ENCODE measurements at places on chromosomes 5 and 9.

DNA sequence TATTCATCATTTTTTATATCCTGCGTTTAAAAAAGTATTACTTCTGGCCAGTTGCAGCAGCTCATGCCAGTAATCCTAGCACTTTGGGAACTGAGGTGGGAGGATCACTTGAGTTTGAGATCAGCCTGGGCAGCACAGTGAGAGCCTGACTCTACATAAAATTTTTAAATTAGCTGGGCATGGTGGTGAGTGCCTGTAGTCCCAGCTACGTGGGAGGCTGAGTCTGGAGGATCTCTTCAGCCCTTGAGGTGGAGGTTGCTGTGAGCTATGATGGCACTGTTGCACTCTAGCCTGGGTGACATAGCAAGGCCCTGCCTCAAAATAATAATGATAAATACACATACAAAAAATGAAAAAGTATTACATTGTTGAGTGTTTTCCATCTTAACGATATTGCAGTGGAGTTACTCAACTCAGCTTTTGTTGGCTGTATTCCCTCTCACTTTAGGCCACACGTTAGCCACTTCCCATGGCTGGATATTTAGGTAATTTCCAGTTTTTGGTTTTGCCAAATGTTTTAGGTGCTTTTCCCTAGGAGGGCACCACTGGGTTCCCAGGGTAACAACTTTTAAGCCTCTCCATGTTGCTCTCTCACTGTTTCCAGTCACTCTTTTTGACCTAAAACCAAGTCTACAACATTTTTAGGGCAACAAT, 20.6 kb downstream of the SHB start:
- DNase-seq: no peak

- no peak for DNase-seq
These were observed 92.4 kb upstream of the IFNK start for GRCh38 chr9:27431543-27432147.

GRCh38 chr5:65078331-65078730, 309.6 kb downstream of the CWC27 start:
- DNase-seq: no peak

GRCh38 chr5:44489759-44490158, 100.5 kb upstream of the FGF10 start:
- DNase-seq: no peak

DNA sequence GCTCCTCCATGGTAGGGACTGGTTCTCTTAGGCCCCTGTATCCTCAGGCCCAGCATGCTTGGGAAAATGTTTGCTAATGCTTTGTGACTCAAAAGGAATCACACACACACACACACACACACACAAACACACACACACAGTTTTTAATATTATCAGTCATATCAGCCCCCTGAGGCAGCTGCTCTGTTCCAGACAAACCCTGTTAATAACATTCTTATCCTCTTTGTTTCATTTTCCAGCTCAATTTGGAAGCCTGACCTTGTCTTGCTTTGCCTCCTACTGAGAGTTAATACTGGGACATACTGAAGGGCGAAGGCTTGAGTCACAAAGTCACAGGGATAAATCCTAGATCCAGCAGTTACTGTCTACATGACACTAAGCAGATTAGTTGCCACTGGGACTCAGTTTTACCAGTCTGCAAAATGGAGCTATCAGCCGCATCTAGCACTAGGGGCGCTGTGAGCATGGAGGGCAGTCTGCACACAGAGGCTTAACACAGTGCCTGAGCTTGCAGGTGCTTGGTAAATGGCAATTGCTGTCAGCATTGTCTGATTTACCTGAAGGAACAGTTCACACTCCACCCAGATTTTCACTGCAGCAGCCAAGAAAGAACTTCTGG, 37.1 kb upstream of the KCNMB1 start:
- no peak for DNase-seq

DNA sequence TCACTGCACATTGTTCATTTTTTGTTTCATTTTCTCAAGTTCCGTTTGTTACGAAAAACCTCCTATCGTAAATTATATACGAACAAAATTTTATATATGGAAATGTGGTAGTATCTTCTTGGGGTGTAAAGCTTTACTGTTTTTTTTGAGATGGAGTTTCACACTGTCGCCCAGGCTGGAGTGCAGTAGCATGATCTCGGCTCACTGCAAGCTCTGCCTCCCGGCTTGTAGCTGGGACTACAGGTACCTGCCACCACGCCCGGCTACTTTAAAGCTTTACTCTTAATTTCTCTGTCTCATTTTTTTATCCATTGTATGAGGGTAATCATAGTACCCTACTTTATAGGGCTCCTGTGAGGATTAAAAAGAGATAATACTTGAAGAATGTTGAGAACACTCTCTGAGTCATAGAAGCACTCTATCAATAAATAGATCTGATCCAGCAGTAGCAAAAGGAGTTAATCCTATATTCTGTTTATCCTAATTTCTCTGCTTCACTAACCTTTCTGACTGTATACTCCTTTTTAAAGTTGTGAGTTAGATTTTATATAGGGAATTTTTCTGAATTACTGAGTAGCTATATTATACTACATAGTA, 5.6 kb upstream of the LRRC70 start:
- no peak for DNase-seq

Measured in stimulated activated effector memory CD8-positive, alpha-beta T cell treated with anti-CD3 and anti-CD28 coated beads, Interleukin-12 subunit alpha, Interleukin-12 subunit beta, amount 100 ng/mL, for 72 hours (primary cell).